T-helper 1 cell (primary cell): ENCODE measurements at places on chromosomes 13 and 19.

- no peak for DNase-seq
Observed at GRCh38 chr19:16446108-16446723, 25.6 kb downstream of the EPS15L1 start.

DNA sequence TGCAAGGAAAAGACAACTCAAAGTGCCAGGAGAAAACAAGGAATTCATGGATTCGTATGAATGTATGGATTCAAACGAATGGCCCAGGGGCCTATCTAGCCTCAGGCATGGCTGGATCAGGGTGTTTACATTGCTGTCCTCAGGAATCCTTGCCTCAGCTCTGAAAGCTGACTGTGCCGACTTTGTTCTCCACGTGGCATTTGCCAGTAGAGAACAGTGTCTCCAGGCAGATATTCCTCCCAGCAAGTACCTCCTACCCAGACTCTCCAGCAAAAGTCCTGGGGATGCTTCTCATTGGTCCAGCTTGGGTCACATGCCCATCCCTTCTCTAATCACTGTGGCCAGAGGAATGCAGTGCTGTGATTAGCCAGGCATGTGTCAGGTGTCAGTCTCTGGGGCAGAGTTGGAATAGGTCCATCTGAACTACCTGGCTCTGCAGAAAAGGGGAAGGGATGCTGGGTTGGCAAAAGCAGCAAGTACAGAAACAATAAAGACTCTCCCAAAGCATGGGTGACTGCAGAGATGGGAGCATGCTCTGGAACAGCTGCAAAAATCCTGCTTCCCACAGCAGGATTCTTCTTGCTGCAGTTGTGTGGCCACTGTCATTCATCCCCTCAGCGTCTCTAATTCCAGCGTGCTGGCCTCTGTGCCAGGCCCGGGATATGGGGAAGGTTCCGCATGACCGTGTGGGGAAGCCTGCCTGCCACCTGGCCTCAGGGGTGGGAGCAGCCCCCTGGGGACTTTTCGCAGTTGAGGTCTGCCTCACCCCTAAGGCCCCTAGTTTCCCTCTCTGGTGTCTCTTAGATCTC, 30.0 kb downstream of the CCNE1 start:
- DNase-seq = no peak

- no peak for DNase-seq
Observed at GRCh38 chr19:7074705-7075282, 5.3 kb downstream of the ZNF557 start.

DNA sequence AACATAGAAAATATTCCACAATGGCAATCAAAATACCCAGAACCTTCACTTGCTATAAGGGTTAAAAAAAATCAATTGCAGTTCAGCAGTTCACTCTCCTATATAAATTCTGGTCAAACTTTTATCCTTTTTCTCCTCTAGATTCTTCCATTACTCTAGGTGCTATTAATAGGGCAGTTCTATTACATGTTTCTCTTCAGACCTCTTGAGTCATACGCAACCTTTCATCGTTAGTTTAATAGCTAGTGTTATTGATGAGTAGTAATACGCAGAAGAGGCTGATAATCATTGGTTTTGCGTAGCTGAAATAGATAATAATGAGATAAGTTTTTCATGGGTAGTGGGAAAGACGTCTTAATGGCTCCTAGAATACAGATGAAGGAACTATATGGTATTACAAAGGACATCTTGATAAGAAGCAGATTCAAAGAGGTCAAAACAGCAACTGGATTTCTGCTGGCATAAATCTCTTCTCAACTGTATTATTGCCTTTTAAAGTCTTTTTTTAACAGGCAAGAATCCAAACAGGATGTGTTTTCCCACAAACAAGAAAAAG, 118.3 kb upstream of the STARD13 start:
- DNase-seq = no peak

DNA sequence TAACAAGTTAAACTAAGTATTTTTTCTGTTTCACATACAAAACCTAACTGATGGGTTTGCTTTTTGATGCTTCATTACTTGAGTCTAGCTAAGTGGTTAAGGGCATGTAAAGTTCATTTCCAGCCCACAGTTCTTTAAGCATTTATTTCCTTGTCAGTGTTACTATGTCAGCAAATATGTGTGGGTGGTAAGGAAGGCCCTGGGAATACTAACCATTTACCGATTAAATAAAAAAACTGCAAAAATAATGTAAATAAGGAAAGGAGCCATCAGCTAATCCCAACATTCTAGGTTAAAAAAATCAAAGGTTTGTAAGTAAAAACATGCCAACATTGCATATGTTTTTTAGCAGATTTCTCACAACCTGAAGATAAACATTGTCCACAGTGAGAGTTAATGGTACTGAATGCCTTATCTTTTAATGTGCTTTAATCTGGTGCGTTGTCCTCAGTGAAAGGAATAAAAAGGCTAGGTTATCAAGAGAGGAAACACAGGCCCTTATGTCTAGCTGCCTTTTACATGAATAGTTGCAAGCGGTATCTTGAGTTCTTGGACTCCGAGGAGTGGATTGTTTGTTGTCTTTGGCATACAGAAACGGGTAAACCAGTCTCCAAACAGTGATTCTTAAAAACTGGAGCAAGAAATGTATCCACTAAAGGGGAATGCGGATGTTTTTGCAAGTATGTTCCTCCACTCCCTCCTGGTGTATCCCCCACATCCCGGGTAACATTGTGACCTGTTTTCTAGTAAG, 949.6 kb upstream of the SLC10A2 start:
- no peak for DNase-seq

- no peak for DNase-seq
Observed at GRCh38 chr13:45827318-45827717, 24.2 kb downstream of the SIAH3 start.

GRCh38 chr13:111143865-111144540, 28.9 kb downstream of the ARHGEF7 start:
- no peak for DNase-seq

DNA sequence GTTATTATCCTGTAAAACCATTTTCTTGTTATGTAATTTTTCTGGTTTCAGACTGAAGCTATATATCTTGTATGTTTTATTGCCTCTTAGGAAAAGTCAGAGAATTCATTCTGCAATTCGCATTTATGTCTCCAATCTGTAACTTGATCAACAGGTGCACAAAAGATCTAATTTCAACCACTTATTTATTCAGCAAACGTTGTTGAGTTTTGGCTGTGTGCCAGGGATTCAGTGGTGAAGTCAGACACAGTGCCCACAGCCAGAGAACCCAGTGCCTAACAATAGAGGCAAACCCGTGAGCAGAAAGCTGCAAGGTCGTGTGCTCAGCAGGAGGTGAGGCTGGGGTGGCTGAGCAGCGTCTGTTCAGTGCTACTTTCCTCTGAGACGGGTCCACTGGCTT, 119.5 kb upstream of the MCF2L start:
- DNase-seq = no peak

DNA sequence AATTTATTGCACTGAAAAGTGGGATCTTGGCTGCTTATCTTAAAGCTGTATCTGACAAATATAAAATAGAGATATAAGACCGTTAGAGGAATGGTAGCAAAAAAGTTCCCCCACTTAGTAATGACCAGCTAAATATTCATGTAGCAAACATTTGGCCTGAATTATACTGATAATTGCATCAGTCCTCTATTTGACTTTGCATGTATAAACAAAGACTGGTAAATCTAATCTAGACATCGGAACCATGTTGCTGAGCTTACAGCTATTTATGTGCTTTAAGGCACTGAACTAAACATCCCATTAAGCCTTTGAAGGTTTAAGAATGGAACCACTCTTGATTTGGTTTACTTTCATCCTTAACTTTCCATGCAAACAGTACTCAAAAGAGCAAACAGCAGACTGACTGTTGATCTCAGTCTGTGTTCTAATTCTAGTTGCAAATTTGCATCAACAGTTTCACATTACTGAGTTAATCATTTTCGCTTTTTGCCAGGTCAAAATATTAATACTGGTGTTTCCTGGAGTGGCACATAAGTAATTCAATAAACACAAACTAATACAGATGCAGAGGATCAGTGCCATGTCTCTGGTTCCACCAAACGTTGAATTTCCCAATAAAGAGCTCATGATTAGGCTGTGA, 203.5 kb upstream of the HTR2A start:
- no peak for DNase-seq

DNA sequence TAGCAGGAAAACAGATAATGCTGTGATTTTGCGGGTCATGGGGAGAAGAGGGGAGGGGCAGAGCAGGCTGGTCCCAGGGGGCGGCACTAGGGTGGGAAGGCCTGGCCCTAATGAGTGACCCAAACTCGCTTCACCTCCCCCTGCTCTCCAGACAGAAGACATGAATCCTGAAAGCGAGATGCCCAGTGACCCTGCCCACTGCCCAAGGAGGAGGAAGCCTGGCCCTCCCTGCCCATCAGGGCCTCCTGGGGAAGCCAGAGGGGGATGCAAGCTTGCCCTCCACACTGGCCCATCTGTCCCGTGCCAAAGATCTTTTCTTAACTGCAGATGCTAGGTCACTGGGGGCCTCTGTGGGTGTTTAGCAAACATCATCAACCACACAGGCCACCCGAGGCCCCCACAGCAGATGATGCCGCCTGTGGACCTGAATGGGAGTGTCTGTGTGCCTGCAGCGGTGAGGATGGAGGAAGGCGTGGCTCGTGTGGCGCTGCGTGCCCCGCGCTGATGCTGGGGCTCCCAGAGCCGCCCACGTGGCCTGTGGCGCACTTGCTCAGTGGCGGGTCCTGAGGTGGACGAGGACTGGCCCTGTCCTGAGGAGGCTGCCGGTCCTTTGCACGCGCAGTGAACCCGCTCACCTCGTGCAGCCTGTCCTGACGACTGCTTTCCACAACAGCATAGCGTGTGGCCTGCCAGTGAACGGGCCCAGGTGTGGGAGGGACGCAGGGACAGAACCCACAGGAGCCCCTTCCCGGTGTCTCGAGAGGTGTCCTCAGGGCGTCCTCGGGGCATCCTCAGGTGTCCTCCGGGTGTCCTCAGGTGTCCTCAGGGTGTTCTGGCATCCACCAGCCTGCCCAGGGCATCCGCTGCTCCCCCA, 80.5 kb upstream of the MCF2L start:
- DNase-seq = no peak

DNA sequence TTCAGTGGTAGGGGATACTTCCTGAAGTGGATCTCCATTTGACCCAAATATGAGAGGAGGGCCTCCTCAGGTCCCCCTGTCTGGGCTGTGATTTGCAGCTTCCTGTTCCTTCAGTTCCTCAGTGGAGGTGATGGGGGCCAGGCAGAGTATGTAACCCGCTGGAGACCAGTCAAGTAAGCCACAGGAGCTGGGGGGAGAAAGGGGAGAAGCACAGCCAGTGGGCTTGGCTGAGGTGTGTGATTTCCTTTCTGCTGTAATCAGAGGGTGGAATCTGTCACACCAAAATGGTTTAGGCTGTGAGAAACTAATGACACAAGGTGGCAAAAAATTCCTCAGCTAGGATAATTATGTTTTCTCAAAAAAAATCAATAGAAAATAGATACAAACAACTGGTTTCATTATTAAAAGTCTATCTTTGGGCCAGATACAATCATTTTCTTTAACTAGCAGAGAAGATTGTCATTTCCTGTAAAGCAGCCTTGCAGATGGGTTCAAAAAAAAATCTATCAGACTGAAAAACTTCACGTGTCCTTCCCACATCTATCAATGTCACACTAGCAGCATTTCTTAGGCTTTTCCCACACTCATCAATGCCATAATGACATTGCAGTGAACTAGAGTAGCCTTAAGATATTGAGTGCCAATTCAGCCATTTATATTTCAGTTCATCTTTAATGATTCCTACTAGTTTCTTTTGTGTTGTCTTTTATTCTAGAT, 1660.3 kb downstream of the EFNB2 start:
- no peak for DNase-seq

GRCh38 chr13:91399189-91400062, 1.0 kb downstream of the GPC5 start:
- no peak for DNase-seq

- DNase-seq = no peak
Observed at GRCh38 chr13:42548731-42549551, 25.0 kb upstream of the TNFSF11 start.

DNA sequence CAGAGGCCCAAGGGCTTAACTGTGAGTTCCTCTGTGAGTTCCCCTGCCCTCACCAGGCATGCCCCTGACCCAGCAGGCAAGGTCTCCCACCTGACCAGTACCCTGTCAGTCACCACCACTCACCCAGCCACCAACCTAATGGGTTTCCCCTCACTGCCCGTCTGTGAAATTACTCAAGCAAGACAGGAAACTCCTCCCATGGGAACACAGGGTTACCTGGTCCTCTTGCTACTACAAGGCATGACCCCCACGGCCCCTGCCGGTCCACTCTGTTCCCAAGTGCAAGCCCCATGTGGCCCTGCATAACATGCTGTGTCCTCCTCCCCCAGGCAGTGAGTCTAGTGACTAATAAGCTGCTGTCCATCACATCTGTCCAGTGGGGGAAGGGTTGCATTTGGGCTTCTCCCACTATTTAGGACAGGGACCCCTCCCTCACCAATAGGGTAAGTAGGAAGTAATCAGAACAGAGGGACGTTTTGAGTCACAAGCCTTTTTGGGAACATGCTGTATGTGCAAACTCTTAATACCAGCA, 8.0 kb upstream of the DHRS12 start:
- no peak for DNase-seq

DNA sequence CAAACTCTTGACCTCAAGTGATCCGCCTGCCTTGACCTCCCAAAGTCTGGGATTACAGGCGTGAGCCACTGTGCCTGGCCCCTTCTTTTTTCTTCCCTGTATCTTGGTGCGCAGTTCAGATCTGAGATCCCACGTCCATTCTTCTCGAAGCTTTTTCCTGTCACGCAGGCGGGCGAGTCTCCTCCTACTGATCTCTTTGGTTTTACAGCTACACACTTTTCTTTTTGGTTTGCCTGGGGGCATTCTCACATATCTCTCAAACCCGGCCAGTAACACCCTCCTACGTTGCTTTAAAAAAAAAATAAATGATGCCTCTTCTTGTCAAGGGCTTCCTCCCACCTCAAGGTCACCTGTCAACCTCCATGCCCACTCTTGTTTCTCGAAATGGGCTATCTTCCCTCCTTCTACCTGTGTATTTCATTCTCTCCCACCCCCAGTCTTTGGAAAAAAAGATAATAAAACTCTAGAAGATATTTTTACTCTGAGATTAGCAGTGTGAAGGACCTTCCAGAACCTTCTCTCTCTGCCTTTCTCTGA, 12.1 kb downstream of the TMPRSS9 start:
- no peak for DNase-seq

DNA sequence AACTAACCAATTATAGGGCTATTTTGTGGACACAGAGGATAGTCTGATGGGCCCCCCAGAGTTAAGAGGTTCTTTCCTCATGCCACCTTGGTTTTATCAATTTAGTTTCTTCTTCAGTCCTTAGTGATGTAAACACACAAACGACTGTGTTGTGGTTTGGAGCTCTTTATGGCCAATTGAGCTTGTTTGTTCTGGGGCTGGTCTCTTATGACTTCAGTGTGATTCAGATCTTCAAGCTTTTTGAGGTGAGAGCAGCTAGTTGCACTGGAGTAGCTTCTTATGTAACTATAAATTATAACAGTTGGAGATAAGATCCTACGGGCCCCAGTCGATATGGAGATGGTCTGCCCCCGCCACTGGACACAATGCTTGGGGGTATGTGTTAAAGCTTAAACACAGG, 22.0 kb upstream of the GJB6 start:
- DNase-seq = no peak

GRCh38 chr13:97715763-97716162, 237.7 kb upstream of the IPO5 start:
- DNase-seq = no peak

- DNase-seq = no peak
Observed at GRCh38 chr13:71213252-71213821, 653.7 kb downstream of the DACH1 start.
